ENCODE measurements at places on chromosomes 6 and 20. TPM values are rescaled to one million over a fixed set of nuclear protein-coding genes. Genes with fewer than 3 reads are reported as not detected.

Gene SOX18
- total RNA-seq: 1.3 TPM

DNA sequence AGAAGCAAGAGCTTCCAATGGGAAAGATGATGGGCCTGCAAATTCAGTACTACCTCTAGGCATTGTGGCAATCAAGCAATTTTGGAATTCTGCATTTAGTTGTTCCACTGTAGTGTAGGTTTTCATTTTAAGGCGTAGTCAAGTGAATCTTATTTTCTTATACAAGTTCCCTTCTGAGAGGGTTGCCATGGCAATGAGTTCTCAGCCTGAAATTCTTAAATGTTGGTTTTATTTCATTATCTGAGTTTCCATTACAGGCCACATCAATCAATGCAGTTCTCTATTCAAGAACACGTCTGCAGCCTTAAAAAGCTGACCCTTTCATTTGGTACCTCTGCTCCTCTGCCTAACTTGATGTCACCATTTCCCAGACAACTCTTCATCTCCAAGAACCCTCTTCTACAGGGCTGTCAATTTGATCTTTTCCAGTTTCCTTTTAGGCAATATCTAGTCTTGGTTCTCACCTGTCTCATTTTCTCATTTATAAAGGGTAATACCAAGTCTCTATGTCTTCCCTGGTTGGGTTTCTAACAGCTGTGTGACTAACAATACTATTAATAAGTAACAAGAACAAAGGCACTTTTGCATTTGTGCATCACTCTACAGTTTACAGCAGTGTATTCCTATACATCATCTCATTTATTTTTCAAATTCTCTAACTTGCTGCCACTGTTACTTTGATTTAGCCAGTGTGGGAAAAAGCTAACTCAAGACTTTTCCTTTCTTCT is 898.2 kb upstream of the FLRT3 start:
- DNase-seq: no peak

- no peak for DNase-seq
Measured at GRCh38 chr20:19691125-19691524, 66.9 kb upstream of the RIN2 start.

Gene PIGT
- total RNA-seq: 42.1 TPM

Gene NKAIN4
- total RNA-seq: not detected

Gene LIN28B
- not detected for total RNA-seq

DNA sequence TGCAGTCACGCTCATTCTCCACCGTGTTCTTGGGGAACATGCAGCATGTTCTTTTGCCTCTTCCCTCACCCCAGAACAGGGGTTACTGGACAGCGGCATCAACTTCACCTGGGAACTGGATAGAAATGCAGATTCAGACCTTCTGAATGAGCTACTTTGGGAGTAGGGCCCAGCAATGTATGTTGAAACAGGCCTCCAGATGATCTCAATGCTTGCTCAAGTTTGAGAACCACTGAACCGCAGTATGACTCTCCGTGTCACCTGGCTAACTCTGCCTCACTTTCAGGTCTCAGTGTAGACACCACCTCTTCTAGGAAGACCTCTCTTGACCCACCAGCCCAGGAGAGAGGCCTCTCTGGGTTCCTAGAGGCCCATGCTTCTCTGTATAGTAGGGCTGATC is 4.9 kb downstream of the TRIB3 start:
- DNase-seq: no peak

- no peak for DNase-seq
Measured at GRCh38 chr6:4941782-4942672, 61.8 kb downstream of the RPP40 start.

Gene ECT2L
- total RNA-seq: not detected

DNA sequence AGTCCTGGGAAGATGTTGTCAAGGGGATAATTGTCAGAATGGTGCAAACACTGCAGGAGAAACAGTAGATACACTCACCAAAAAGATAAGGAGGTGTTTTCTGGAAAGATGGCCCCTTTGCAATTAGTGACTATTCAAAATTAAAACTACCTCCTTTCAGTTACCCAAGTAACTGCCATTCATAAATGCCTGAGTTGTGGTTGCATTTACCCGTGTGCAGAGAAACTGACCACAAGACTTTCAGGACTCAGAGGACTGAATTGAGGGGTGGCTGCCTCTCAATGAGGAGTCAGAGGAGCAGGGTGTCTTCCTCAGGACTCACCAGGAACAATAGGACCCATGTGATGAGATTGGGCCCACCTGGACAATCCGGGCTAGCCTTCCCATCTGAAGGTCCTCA is 39.0 kb downstream of the GCM1 start:
- no peak for DNase-seq

DNA sequence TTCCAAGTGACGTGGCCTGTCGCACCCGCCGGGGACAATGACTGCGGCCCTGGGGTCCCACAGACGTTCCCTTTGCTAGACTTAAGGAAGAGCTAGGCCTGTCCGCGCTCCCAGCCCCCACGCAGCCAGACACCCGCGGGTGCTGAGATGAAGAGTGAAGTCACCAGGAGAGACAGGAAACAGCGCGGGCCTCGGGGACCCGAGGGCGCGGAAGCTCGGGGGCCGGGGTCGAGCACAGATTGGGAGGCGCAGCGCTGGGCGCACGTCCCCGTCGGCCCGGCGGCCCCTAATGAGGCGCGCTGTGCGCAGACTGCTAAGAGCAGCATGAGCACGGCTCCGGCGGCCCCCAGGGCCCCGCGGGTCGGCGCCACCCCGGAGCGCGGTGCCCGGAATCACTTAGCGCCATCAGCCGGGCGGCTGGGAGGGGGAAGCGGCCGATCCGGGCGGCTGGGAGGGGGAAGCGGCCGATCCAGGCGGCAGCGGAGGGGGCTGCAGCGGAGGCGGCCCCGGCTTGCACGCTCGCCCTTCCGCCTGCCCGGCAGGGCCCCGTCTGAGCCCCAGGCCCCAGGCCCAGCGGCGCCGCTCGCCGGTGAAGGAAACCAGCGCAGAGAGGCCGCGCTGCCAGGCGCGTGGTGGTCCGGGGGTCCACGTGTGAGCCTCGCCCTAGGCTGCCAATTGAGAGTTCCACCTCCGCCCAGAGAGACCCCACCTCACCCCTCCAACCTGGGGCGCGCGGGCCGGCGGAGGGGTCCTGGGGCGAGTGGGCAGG is 8.3 kb upstream of the AVP start:
- no peak for DNase-seq

DNA sequence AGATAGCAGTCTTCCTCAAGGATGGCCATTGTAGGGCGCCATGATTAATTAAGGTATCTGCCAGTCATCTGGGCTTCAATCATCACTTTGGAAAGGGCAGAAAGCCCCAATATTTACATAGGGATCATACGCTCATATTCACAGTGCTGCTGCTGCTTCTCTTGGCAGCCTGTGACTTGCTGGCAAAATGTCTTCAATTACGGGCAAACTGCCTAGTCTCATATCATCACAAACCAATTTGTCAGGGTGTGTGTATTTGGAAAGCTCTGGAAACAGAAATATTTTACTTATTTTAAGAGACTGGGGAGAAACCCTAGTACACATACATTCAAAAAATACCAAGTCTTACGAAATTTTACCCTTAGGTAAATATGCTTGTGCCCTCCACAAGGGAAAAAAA is 77.6 kb downstream of the SAMD5 start:
- no peak for DNase-seq

- DNase-seq: no peak
Measured at GRCh38 chr6:168238159-168238909, 81.2 kb downstream of the DACT2 start.

Gene HLA-DOB
- 3.6 TPM for total RNA-seq

Gene ESR1
- 1.1 TPM for total RNA-seq

GRCh38 chr6:40348591-40348990 is 238.6 kb downstream of the LRFN2 start:
- DNase-seq: no peak

GRCh38 chr20:16367948-16368560 is 205.2 kb downstream of the KIF16B start:
- DNase-seq: no peak

- no peak for DNase-seq
Measured at GRCh38 chr6:67244037-67244436, 1391.0 kb upstream of the ADGRB3 start.

Gene GABRR1
- not detected for total RNA-seq

GRCh38 chr20:62951896-62952372 is 575 bp upstream of the SLC17A9 start:
- no peak for DNase-seq

GRCh38 chr6:144897441-144897921 is 612.3 kb downstream of the UTRN start:
- DNase-seq: no peak

Gene DUSP15
- 0.38 TPM for total RNA-seq

Gene NMBR
- total RNA-seq: not detected

Gene C20orf96
- 0.70 TPM for total RNA-seq

- no peak for DNase-seq
Measured at GRCh38 chr20:25444556-25444955, 37.1 kb downstream of the GINS1 start.

Data from esophagus squamous epithelium (tissue), 5 donors.